ENCODE measurements at places on chromosomes 1 and 21.

- no peak for DNase-seq
These were observed 18.1 kb upstream of the IFFO2 start for GRCh38 chr1:18974606-18975005.

- DNase-seq: no peak
These were observed 16.7 kb upstream of the PTGFR start for GRCh38 chr1:78474092-78474491.

DNA sequence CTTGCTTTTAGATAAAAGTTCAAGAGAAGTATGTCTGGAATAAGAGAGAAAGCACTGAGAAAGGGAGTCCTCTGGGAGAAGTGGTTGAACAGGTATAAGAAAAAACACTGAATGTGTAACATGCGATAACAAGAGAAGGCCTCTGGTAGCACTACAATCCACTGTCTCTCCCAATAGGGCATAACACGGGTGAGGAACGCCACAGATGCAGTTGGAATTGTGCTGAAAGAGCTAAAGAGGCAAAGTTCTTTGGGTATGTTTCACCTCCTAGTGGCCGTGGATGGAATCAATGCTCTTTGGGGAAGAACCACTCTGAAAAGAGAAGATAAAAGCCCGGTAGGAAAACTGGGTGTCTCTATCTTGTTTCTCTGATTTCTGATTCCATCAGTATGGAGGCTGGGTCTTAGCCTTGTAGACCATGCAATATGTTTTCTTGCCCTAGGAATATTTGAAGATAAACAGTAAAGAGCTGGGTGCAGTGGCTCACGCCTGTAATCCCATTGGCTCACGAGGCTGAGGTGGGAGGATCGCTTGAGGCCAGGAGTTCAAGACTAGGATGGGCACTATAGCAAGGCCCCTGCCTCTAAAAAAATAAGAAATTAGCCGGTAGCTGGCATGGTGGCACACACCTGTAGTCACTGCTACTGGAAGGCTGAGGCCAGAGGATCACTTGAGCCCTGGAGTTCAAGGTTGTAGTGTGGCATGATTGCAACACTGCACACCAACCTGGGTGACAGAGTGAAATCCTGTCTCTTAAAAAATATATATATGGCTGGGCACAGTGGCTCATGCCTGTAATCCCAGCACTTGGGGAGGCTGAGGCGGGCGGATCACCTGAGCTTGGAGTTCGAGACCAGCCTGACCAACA is 40.4 kb downstream of the DAP3 start:
- DNase-seq: peak; percentile 10

- DNase-seq: no peak
These were observed 63.1 kb downstream of the TOR1AIP2 start for GRCh38 chr1:179814546-179814838.

DNA sequence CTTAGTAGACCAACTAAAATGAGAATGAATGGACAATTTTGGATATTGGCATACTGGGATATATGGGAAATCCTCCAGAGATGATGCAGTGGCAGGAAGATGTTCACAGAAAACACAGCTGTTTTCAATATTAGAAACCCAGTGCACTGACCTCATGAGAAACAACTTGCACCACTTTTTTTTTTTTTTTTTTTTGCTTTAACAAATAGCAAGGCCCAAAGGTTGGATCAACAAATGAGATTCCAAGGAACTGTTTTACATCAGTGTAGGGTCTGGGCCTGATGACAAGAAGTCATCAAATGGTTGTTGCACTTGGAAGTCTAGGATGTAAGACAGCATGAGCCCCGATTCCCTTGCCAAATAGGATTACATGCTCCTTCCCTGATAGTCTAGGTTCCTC is 110.7 kb downstream of the SLC25A24 start:
- no peak for DNase-seq

- no peak for DNase-seq
These were observed 39.5 kb upstream of the RGS1 start for GRCh38 chr1:192535916-192536664.

DNA sequence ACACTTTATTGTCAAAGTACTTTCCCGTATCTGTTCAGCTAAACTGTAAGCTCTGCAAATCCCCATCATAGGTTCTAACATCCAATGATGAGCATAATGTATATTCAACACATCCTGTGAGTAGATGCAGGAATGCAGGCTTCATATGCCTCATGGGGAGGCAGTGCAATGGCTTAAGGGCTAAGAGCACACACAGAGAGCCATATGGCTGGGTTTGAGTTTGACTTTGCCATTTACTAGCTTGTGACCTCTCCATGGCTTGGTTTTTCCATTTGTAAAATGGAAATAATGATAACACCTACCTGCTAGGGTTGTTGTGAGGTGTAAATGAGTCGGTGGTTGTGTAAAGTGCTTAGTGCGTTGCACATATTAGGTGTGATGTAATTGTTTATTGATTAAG is 13.4 kb downstream of the RCSD1 start:
- no peak for DNase-seq

GRCh38 chr1:101235216-101235695 is 1.6 kb upstream of the S1PR1 start:
- no peak for DNase-seq

GRCh38 chr1:35971601-35972000 is 40.7 kb downstream of the AGO3 start:
- no peak for DNase-seq

DNA sequence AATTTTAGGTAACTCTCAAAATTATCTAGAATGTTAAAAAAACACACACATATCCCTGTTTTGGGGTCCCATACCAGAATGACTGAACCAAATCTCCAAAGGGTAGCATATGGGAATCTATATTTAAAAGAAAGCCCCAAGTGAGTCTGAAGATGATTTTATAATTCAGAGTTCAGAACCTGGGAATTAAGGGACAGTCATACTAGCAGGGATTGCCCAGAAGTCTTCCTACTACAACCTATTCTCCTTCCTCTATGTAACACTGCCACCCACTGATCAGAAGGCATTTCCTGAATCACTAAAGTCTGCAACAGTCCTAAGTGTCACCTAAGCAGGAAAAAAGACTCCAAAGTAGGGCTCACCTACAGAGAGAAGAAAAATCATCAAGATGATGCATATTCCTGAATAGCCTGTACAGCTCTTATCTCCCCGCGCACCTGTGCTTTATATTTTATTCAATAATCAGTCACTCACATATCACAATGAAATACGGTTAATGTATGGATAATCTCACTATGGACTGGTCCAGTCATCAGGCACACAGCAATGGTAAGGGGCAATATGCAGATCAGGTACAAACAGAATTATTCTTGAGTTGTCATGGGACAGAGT is 4.9 kb downstream of the RGS1 start:
- no peak for DNase-seq

- DNase-seq: peak; percentile 40
These were observed 1.5 kb upstream of the MXRA8 start for GRCh38 chr1:1359664-1360468.

DNA sequence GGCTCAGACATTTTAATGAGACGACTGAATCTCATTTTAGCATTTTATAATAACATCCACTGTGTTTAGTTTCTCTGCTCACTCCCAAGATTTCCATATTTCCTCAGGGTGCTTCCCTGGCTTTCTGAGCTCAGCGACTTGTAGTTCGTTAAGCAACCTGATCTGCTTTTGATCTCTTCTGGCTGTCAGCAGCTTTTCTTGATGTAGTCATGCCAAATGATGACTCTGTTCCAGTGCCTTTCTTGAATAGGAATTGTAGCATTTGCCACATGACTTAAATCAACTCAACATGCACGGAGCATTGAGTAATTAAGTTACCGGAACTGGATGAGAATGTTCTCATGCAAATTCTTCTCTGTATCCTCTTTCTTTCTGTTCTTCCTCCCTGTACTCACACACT is 246.1 kb downstream of the FMN2 start:
- peak; percentile 82 for DNase-seq

- peak; percentile 3 for DNase-seq
These were observed 35.4 kb upstream of the LRRC8B start for GRCh38 chr1:89489047-89489729.

DNA sequence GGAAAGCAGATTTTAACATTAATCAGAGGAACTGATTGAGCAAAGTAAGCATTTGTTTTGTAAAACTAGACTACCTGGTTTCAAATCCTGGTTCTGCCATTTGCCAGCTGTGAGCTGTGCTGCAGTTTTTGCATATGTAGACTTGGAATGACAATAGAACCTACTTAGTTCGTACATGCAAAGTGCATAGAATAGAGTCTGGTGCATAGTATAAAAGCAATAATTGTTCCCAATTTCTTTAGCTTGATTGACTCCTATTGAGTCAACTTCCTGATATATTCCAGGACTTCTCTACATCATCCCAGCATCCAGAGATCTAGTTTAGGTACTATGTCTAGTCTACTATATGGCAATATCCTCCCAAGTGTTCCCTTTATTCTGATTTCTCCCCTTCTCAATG is 144.4 kb upstream of the FGGY start:
- DNase-seq: no peak

Measured in AG04449 (cell line).